BE2C (cell line): ENCODE measurements at places on chromosomes 12 and 14.

DNA sequence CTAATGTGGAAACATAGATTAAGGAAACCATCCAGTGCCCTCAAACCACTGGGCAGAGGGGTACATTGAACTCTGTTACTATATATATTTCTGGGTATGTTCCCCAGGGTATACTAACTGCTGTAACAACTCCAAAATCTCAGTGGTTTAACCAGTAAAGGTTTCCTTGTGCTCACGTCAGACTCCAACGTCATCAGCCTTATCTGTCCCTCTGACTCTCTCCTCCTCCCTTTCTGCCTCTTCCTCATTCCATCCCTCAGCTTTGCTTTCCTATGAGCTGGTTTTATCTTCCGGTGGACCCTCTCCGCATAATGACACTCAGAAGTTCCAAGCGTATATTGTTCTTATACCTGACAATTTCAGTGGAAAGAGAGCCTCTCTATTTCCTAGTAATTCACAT lies 21.2 kb upstream of the SMCO2 start:
- DNase-seq: no peak

DNA sequence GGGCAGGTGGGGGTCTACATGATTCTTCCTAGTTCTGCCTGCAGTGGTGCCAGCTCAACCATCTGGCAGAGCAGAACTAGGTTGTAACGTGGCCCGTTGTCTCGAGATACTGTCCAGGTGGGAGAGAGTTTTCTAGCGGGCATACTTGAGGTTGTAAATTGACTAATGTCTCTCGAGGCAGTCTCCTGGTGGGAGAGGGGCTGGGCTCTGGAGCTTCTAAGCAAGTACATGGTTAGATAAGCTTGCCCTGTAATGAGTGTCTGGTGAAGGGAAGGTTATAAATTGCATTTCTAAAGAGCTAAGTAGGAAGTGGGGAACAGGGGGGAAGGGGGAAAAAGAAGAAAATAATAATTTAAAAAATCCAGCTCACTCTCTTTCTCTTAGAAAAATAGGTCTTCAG lies 18.1 kb downstream of the BDKRB1 start:
- DNase-seq: peak; percentile 51

- no peak for DNase-seq
Observed at GRCh38 chr14:40197344-40197743, 765.1 kb upstream of the FBXO33 start.

DNA sequence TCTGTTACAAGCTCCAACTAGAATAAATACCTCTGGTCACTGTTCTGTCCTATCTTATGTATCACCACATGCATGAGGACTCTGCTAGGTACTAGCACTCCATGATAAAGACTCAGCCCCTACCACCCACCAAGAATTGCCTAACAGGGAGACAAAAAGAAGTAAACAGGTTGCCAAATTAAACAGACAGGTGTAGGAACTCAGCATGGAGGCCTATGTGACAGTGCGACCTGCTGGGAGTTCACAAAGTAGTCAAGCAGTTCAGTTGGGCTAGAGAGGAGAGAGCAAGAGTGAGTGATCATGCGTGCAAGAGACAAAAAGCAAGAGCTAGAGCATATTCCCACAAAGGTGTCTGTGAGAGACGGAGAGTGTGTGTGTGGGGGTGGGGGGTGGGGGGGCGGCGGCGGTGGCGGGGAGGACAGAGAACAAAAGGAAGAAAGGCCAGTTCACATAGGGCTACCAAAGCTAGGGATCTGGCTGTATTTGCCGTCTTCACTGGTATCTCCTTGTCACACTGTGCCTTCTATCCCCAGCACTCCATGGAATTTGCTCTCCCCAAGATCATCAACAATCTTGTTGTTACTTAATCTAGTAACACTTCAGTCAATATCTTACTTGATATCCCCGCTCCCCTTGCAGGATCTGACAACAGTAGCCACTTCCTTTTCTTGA lies 81.2 kb downstream of the SPPL3 start:
- no peak for DNase-seq

GRCh38 chr12:15977999-15978951 lies 67.1 kb downstream of the DERA start:
- no peak for DNase-seq

DNA sequence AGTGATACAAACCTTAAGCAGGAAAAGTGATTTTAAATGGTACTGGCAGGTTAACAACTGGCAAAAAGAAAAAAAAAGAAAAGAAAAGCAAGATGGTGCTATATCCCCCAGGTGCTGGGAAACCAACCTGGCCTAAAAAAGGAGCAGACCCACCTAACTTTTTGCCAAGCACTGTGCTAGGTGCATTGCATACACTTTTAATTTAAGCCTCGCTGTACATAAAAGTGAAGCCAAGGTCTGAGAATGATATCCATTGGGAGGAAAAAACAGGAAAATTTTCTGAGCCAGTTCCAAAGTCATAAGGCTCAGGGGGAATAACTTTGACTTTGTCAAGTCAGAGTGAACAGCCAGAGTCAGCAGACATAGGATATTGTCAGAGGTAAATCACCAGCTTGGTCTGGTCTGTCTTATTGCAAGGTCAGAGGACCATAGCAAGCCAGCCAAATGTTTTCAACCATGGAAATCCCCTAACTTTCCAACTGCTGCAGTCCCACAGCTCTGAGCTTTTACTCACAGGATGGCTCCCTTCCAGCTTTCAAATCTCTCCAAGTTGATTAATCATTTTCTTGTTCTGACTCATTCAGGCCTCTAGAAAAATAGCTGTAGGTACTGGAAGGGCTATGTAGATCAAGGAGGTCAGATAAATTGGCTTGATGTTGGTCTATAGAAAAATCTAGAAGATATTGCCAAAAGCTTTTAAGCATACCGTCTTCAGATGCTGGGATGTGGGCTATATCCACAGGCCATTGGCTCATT lies 412.9 kb downstream of the RAD51B start:
- DNase-seq: no peak

DNA sequence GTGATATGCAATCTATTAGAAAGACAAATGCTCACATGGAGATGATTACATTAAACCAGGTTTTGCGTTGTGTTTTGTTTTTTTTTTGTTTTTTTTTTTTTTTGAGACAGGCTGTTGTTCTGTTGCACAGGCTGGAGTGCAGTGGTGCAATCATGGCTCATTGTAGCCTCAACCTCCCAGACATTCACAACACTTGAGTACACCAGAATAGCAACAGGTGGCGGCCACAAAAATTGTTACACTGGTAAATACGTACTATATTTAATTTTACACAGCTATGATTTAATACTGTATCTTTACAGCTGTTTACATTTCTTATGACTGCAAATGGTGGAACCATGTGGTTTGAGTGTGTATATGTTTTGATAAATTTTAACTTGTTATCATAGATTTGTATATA lies 60.0 kb downstream of the SCAF11 start:
- DNase-seq: no peak

DNA sequence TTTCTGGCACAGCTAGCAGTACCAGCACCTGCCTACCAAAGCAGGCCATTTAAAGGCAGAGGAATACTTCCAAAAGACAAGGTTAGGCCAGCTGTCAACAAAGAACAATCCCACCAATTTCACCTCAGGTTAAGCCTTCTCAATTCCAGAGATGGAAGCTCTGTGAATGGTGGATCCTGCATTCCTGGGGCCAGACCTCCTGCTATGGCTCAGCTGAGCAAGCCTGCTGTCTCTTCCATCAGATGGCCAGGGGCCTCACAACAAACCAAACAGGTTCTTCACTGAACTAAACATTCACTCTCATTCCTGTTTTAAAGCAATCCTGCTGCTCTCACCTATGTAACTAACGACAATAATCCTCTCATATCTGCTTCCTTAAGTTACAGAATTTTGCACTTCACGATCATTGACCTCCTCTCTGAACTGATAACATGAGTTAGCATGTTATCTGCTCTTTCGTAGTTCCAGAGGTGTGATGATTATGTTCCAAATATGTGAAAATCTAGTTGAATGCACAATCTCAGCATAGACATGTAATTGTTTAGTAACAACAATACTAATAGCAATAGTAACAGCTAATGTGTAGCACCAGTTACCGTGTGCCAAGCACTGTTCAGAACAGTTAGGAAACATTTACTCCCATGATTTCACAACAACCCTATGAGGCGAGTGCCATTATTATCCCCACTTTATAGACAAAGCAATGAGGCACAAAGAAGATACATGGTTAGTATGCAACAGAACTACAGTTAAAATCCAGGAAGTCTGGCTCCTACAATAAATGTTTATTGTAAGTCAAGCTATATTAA lies 73.2 kb downstream of the SLC2A13 start:
- DNase-seq: no peak

GRCh38 chr12:12267742-12268200 lies 927 bp upstream of the LRP6 start:
- peak; percentile 14 for DNase-seq

GRCh38 chr14:85562630-85563029 lies 32.7 kb downstream of the FLRT2 start:
- no peak for DNase-seq

DNA sequence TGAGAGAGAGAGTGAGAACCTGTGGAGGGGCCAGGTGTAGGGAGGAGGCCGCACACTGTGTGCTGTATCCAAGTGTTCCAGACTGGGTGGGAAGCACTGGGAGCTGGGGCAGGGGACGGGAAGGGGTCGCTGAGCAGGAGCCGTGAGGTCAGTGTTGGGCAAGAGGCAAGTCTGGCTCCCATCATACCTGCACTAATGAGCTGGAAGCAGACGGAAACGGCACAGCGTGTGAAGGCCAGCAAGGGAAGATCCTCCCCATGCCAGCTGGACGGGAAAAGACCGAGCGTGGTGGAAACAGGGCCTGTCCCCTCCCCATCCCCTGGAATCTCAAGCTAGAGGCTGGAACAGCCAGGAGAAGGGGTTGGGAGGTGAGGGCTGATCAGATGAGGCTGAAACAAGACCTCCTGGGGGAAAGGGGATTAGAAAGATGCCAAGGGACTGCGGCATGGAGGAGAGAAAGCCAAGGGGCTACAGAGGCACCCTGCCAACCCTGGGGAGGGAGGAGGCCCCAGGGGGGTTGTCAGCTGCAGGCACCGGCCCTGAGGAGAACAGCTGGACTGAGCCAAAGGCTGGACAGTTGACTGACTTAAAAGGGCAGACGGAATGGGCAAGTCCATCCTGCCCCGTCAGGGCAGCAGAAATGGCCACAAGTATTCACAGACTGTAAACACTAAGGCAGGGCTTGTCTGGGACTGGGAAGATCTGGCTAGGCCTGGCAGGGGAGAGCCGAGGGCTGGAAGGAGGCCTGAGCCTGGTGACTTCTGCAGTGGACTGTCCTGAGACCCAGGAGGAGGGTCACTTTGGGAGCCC lies 19.0 kb upstream of the LTBP2 start:
- no peak for DNase-seq

DNA sequence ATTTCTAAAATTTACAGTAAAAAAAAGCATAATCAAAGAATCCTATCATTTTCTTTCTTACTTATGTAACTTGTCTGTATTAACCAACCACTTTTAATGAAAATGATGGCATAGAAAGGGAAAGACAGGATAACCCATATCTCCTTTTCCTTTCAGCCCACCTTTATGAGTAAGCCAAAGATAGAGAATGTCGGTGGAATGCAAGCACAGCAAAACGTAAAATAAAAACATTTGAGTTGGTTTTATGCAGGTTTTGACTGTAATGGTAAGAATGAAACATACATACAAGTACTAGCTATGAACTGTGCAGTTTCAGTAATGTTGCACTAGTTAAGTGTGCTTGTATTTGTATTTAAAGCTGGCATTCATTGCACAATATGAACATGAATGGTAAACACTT lies 360.3 kb downstream of the FOXG1 start:
- no peak for DNase-seq

DNA sequence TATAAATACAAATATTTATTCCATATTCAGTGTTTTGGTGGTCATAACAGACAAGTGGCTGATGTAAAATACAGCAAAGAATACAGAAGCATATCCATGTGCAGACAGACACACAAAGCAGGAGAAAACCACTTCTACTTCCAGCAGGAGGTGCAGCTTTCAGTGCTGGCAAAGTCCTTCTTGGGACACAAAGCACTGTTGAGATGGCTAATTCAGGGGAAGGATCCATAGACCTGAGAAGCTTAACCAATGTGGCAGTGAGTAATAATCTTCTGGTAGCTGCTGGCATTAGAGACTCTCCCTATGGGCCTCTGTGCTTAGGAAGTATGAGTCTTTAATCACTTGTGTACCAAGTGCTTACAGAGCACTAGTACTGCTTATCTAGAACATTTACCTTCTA lies 26.8 kb downstream of the AMN1 start:
- no peak for DNase-seq

DNA sequence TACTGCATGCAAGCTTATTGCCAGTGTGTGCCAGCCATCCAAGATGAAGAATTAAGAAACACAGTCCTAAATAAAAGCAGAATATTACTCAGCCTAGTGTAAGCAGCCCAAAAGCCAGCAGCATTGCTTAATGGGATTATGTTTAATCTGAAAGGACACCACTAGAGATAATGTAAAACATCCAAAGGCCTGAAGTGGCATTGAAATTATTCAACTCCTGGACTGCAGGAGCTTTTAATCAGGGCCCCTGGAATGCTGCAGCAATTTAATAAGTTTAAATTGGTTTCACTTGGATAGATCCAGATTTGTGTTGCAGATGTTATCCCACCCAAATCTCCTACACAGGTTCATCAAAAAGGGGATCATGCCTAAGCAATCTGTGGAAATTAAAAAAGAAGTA lies 193.0 kb downstream of the C12orf50 start:
- DNase-seq: peak; percentile 13

DNA sequence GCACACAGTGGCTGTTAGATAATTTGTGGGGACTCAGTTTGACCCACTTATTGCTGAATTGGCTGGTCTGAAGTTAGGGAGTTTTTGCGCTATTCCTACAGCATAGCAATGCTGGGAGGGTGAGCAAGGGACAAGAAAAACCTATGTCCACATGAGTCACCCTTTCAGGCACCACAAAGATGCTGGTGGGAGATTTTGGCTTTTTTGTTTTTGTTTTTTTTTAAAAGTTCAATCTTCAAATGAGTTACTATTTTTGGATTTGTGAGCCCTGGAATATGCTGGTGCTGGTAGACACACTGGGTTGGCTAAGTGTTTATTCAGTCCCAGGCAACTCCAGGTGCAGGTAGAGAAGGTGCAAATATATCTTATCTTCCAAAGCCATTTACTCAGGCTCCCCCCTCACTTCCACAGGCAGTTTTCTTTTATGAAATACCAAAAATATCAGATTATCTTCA lies 143.4 kb downstream of the BTG1 start:
- DNase-seq: no peak

GRCh38 chr12:93094988-93095737 lies 166.1 kb upstream of the EEA1 start:
- DNase-seq: peak; percentile 27

GRCh38 chr14:91113829-91114078 lies at the start of gene DGLUCY:
DGLUCY (plus strand) TSS chr14:91114073; CDS start chr14:91160295, 46,222 bp downstream.
- DNase-seq: peak; percentile 81

DNA sequence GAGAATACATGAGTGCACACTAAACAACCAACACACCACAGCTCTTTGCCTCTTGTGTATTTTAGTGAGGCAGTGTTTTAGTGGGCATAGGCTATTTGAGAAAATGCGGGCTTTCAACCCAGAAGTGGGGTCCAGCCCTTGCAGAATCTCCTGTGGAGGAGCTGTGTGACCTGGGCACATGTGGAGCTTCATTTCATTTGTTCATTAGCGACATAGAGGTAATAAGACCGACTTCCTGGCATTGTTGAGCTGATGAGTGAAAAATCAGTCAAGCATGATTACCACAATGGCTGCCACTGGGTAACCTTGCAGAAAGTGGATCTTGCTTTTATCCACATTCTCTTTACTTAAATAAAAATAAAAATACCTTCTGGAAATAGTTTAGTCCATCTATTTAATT lies 923.5 kb downstream of the BCL11B start:
- DNase-seq: no peak
